ENCODE measurements at places on chromosomes 1 and 21.

DNA sequence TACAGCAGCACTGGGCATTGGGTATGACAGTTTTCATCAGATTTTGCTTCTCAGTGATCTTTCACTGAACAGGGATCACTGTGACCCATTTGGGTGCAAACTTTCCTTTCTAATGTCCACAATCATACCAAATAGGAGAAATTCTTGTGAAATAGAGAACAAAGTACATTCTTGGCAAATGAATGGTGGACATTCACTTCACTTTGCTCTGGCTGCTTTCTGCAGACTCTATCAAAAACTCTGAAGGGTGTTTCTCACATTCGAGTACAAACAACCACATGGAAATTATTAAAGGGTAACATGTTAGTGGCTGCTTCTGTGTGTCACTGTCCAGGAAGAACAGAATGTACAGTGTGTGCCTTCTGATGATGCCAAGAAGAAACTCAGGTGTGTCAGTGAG is 61.9 kb upstream of the ADAM30 start:
- DNase-seq: no peak

DNA sequence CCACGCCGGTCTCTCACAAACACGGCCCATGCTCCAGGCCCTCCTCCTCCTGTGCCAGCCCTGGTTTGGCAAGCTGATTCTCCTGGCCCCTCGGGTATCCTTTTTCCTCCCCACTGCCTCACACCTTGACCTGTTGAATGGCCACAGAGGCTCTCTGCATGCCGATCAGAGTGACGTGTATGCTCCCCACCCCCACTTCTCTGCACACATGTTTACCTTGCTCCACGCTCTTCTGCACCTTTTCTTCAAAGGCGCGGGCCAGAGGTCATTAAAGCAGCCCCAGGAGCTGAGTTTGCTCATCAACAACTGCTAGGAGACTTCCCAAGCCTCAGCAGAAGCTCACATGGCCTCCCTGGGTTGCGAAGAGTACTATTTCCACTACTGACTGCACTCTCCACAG is 139.3 kb upstream of the EDN2 start:
- no peak for DNase-seq

DNA sequence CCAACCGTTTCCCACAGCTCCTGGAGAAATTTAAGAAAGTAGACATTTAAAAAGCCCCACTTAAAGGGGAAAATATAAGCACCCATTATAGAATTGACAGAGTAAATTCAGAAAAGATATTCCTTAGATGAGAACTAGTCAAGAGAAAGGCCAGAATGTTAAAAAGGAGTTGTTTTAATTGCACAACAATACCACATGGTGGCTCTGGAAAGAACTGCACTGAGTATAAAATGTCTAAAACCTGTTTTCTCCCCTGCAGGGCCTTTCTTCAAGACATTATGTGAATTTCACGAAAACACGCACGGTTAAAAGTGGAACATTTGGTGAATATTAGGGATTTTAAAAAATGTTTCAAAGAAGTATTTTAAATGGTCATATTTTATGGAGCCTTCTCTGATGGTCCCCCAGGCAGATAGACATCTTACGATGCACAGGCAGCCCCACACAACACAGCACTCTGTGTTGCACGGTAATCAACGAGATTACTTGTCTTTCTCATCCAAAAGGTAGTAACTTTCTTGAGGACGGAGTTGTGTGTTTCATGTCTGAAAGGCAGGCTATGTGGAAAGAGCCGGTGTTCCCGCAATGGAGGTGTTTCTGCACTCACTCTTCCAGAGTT is 101.9 kb downstream of the PRRX1 start:
- DNase-seq: peak; percentile 37

GRCh38 chr1:112504001-112504660 is 4.6 kb upstream of the WNT2B start:
- DNase-seq: no peak

DNA sequence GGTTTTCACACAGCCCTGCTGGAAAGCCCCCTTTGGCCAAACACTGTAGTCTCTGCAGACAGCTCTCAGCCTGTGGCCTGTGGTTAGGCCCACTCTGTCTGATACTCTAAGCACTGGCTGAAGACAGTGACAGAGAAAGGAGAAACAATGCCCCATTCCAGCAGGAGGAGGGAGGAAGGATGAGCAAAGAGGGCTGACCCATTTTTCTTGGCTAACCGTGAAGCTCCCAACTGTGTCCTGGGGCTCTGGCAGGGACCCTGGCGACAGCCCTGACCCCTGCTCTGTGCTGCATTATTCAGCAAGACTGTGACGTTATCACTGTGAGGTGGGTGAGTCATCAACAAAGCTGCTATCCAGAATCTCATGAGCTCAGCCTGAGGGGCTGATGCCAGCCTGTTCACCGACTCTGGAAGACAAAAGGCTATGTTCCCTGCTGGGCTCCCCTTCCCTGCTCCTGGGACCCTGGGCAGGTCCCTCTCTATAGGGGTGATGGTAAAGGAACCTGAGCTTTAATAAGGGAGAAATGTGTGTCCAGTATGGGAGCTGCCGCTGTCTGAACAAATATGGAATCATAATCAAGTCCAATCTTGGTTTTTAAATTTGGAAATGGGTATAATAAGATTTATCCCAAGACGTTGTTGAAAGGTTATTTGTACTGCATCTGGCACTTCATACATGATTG is 107.0 kb downstream of the RHOU start:
- DNase-seq: peak; percentile 84

DNA sequence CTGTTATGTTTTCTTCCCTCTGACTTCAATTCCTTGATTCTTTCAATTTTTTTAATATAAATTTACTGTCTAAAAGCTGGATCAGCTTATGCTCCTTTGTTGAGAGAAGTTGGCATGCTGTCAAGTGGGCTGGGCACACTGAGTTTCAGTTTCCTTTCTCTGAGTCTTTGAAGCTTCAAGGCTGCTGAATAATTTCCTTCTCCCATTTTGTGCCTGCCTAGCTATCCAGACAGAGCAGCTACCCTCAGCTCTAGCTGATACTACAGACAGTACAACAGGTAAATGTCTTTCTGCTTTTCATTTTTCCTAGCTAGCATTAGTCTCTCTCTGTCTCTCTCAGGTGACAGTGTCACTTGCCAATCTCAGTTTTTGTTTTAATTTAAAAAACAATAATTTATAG is at the start of gene IFI44:
TSS of gene IFI44 (plus strand) at position 204 of the 400 bp plus-strand sequence. CDS start 365 bp downstream, outside the sequence.
- peak; percentile 77 for DNase-seq

DNA sequence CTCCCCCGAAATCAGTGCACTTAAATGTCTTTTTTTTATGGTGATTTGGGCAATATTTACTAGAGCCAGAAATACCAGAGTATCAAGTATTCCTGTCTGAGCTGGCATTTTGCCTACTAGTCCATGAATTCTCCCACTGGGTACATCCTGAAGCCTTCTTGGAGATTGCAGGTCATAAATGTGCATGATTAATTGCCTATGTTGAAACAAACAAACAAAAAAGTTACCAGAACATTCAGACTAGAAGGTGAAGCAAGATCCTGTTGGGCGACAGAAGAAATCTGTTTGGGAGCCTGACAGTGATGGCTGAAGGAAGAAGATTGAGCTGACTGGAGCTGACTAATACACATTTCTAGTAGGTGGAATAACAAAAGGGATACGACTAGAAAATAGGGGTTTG is 127.4 kb upstream of the NRIP1 start:
- peak; percentile 85 for DNase-seq

- no peak for DNase-seq
Measured at GRCh38 chr1:193680924-193681316, 494.5 kb upstream of the B3GALT2 start.

GRCh38 chr1:223290397-223290796 is 73.6 kb downstream of the SUSD4 start:
- no peak for DNase-seq

- peak; percentile 46 for DNase-seq
Measured at GRCh38 chr1:167605576-167605975, 24.5 kb upstream of the RCSD1 start.

Measured in amniotic epithelial cell (primary cell).